ENCODE measurements at places on chromosomes 1 and 21. TPM values are rescaled to one million over a fixed set of nuclear protein-coding genes. Genes with fewer than 3 reads are reported as not detected.

- no peaks in the 10 kb centered on the region for H3K27me3 ChIP-seq
- no peak for DNase-seq
- H3K4me1 ChIP-seq: peaks cover 32% of the 10 kb centered on the region
- H3K4me3 ChIP-seq: peak overlapping the region; percentile 81
Measured at GRCh38 chr1:156081917-156082308, 352 bp downstream of the MEX3A start.

DNA sequence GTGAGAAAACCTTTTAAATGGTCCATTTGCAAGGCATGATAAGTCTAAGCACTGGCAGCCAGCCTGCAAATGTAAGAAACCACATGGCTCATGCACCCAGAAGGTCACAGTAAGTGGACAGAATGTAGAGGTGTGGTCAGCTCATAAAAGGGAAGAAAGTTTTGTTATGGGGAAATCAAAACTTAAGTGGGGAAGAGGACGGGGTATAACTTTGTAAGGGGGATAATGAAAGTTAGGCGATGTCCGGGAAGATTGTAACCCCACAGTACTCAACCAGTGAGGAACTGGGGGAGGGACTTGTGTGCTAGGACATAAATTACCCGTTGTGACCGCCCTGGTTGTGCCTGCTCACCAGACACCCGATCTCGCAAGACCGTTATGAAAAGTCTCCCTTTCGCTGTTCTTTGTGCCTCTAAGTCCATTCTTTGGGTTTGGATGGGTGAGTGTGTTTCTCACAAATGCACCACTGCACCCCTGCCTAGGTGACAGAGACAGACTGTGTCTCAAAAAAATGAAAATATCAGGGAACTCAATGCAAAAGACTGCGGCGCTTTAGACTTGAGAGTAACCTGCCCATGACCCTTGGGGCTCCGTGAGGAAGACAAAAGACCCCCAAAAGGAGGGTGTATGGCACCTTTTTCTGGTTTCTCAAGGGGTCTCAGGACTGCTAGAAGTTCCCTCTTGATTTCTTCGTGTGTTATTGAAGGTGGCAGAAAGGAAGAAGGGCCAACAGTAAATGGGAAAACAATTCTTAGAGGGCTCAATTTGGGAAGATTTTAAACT, 28.6 kb upstream of the ZNF496 start:
- no peaks in the 10 kb centered on the region for H3K4me1 ChIP-seq
- no peak overlapping the region for H3K27ac ChIP-seq
- H3K36me3 ChIP-seq: no peaks in the 10 kb centered on the region
- no peak overlapping the region for H3K4me3 ChIP-seq
- DNase-seq: no peak

Gene KCNC4
- 13.0 TPM for total RNA-seq

Gene ESRRG
- total RNA-seq: not detected

Gene G0S2
- total RNA-seq: not detected

- no peak overlapping the region for H3K4me3 ChIP-seq
- no peak overlapping the region for H3K27ac ChIP-seq
- no peaks in the 10 kb centered on the region for H3K4me1 ChIP-seq
- H3K27me3 ChIP-seq: no peaks in the 10 kb centered on the region
- H3K36me3 ChIP-seq: no peaks in the 10 kb centered on the region
Measured at GRCh38 chr1:23816906-23817305, 8.3 kb downstream of the HMGCL start.

- no peak overlapping the region for H3K27ac ChIP-seq
- no peaks in the 10 kb centered on the region for H3K36me3 ChIP-seq
- no peak for DNase-seq
- no peak overlapping the region for H3K4me3 ChIP-seq
- H3K4me1 ChIP-seq: peaks cover 20% of the 10 kb centered on the region
- H3K27me3 ChIP-seq: no peaks in the 10 kb centered on the region
Measured at GRCh38 chr1:40844887-40845878, 17.0 kb downstream of the CITED4 start.

DNA sequence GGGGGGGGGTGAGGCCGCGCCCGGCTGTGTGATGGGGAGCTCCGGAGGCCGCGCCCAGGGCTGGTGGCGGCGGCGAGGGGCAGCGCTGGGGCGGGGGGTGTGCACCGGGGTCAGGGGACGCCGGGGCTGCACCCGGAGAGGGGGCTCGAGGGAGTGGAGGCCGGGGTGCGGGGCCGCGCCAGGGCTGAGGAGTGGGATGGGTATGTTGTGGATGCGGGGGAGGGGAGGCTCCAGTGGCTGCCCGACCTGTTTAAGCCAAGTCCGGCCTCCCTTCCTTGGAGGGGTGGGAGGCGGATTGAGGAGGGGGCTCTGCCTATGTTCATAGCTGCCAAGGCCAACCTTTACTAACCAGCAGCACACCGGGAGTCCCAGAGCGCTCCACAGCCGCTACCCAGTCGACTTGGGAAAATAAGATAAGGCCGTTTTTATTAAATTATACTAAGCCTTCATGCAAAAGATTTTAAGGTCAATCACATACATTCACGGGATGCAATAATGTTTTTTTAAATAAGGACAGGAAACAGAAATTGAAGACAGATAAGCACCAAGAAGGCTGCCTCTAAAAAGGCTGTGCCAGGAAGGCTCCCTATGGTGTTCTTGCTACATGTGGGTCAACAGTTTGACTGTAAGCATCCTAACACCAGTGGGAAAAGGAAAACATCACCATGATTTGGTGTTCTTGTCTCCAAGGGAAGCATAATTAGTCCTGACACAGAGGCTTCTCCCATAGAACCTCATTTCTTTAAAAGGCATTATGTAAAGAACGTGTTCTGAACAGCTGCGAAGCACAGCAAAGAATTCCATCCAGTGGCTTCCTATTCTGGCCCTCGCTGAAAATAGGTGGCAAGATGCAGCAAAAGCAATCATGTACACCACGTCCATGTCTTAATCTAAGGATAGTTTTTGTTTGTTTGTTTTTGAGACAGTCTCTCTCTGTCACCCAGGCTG, 626 bp upstream of the HLCS start:
- H3K27me3 ChIP-seq: no peaks in the 10 kb centered on the region
- DNase-seq: no peak
- peak overlapping the region; percentile 53 for H3K27ac ChIP-seq
- peak overlapping the region; percentile 63 for H3K4me3 ChIP-seq

Gene RTCA
- 26.5 TPM for total RNA-seq

DNA sequence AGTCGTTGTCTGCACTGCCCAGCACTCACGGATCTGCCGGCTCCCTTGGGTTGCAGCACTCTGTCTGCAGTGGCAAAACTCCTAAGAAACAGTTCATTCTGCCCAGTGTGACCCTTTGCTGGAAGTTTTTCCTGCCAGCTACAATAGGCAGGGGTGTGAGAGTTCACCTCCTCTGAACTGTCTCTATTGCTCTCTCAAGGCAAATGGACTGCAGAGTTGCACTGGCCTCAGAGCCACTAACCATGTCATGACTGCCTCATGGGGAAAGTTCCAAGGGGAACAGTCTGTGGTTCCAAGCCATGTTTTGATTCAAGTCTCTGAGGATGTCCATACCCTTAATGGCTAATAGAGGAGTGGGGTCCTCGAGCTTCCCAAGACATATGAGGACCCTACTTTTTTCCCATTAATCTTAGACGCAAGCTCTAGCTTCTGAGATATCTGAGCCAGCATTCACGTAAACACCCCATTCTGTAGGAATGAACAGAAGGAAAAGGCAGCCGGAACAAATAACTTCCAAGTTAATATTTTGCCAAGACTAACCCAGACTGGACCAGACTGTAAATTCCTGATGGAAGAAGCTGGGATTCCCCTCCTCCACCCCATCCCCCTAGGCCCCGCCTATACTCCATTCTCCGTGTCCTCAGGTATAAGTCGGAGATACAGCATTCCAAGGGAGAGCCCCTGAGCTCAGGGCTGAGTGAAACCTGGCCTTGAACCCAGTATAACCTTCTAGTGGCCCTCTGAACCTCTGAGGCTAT, 93.8 kb upstream of the AKT3 start:
- H3K36me3 ChIP-seq: no peaks in the 10 kb centered on the region
- H3K4me1 ChIP-seq: peaks cover 6% of the 10 kb centered on the region
- no peak for DNase-seq
- H3K4me3 ChIP-seq: no peak overlapping the region

Gene BLZF1
- total RNA-seq: 19.6 TPM

Gene LDLRAD2
- not detected for total RNA-seq

DNA sequence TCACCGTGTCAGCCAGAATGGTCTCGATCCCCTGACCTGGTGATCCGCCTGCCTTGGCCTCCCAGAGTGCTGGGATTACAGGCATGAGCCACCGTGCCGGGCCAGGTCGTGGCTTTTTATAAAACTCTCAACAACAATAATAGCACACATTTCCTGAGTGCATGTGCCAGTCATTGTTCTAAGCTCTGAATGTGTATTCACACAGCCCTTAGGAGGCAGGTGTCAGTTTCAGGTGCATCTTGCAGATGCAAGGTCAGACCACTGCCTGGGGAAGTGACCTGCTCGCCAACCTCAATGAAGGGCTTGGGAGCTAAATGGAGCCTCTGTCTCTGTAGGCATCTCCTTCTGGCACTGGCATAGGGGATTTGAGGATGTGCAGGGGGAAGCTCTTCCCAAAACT, 1.6 kb upstream of the LEFTY2 start:
- no peaks in the 10 kb centered on the region for H3K36me3 ChIP-seq
- DNase-seq: no peak
- H3K4me1 ChIP-seq: no peaks in the 10 kb centered on the region
- no peak overlapping the region for H3K27ac ChIP-seq
- H3K4me3 ChIP-seq: no peak overlapping the region

DNA sequence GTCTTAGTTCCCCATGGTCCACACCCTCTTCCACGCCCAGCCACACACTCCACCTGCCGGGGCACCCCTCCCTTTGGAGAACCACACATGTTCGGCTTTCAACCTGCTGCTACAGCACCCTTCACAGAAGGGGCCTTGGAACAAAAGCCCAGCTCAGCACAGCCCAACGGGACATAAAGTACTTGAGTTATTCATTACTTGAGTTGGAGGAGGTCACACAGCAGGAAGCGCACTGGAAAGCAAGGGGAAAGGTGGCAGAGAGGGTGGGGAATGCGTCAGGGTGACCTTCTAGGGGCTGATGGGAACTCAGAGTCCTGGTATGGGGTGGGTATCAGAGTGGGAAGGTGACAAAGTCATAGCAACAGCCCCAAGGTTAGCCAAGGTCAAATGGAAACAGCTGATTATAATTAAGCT, 3.0 kb upstream of the ATP1B1 start:
- H3K27ac ChIP-seq: no peak overlapping the region
- H3K4me3 ChIP-seq: no peak overlapping the region
- H3K36me3 ChIP-seq: no peaks in the 10 kb centered on the region
- DNase-seq: no peak
- peaks cover 43% of the 10 kb centered on the region for H3K4me1 ChIP-seq

- H3K27ac ChIP-seq: no peak overlapping the region
- H3K36me3 ChIP-seq: peaks cover 9% of the 10 kb centered on the region
- no peak for DNase-seq
- no peaks in the 10 kb centered on the region for H3K27me3 ChIP-seq
- no peak overlapping the region for H3K4me3 ChIP-seq
- H3K4me1 ChIP-seq: no peaks in the 10 kb centered on the region
Measured at GRCh38 chr21:46388206-46388880, 64.4 kb downstream of the PCNT start.

Gene RPS27
- total RNA-seq: 1,905 TPM

Gene ENAH
- 100 TPM for total RNA-seq

DNA sequence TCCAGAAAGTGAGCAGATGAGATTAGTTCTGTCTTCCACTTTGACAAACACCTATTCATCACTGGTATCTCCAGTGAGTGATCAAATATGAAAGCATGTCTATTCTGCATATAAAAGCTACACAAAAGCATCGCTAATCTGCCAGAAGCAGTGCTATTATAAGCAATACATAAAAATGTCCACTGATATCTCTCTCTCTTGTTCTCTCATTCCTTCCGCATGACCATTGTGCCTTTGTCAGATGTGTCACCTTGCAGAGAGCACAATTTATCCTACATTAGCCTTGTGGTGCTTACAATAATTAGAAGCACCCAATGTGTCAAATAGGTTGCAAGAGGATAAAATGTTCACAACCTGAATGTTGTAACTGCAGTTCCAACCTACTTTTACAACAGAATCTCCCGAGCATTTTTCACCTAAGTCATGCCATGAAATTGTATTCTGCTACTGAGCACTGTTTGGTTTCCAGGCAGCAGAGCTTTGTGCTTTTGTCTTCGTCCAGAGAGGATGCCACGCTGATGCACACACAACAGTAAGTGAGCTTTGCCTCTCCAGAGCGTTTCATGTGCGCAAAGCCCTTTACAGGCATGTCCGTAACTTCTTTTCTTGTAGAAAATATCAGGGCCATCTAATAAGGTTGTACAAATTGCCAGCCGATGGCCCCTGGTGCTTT, 198.7 kb upstream of the PLD5 start:
- H3K27me3 ChIP-seq: no peaks in the 10 kb centered on the region
- DNase-seq: no peak
- no peak overlapping the region for H3K4me3 ChIP-seq
- H3K36me3 ChIP-seq: no peaks in the 10 kb centered on the region
- no peak overlapping the region for H3K27ac ChIP-seq
- H3K4me1 ChIP-seq: no peaks in the 10 kb centered on the region

Gene TMEM240
- 2.3 TPM for total RNA-seq
